ENCODE measurements at places on chromosomes 7 and 10.

DNA sequence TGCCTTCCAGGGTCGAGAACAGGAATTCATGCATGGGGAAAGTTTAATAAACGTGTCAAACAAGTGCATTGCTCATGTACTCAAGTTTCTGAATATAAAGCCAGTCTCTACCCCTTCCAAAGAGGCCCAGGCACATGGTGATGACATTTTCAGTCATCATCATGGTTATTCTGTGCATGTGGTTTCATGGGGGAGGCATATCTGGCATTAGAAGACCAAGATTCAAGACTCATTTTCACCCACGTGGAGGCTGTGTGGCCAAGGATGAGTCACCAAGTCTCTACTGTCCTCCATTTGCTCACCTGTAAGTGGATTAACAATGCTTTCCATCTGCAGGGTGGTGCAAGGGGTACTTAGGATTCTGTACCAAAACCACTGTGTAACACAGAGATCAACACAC, 34.0 kb upstream of the CNPY1 start:
- DNase-seq = no peak

GRCh38 chr7:92769394-92769699, 67.0 kb downstream of the CDK6 start:
- no peak for DNase-seq

GRCh38 chr10:74873803-74874454, 47.5 kb downstream of the KAT6B start:
- no peak for DNase-seq

- DNase-seq = no peak
Observed at GRCh38 chr10:73591935-73592699, 975 bp upstream of the USP54 start.

DNA sequence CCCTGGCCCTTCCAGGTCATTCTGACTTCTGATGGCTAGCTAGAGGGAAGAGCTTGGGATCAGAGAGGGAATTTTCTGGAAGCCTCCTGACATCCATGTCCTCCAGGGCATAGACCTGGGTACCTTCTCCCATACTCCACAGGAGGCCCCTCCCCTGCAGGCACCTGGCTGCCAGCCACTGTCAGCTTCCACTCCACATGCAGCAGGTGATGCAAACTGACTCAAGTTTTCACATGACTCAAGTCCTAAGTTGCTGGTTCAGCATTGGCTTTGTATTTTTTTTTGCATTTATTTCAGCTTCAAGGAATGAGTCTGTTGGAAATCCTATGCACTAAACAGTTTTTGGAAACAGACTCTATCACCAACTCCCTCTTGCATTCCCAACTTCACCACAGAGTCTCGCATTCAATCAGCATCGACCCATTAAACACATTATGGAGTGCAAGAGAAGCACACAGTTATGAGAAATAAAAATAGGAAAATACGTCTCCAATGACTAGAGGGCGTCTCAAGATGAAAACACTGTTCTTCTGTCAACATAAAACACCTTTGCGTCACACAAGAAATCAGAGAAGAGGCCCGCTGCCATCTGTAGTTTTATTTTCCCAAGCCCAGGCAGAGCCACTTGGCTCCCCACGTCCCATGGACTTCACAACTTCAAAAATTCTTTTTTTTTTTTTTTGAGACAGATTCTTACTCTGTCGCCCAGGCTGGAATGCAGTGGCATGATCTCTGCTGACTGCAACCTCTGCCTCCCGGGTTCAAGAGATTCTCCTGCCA, 362.6 kb upstream of the MGMT start:
- DNase-seq = no peak

- no peak for DNase-seq
Observed at GRCh38 chr7:71384094-71384493, 252.2 kb downstream of the GALNT17 start.

DNA sequence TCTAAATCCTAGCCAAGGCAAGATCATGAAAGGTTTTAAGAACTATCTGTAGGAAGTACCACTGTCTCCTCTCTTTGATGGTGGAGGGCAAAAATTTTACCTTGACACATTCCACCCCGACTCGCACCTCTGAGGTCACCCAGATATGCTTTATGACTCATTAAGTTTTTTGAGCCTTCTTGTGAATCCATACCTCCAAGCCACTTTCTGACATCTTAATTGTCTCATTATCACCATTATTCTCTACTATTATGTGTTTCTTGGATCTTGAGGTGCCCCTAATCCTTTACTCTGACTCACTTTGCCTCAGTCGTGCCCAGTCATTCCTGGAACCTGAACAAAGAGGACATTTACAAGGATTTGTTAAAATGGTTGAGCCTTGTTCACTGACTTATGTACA, 146.6 kb downstream of the RAPGEF5 start:
- DNase-seq = no peak
